ENCODE measurements at places on chromosomes 16 and 17.

GRCh38 chr17:28599311-28600184, 723 bp upstream of the SPAG5 start:
- peak; percentile 53 for DNase-seq

GRCh38 chr16:67685388-67686112, 18.9 kb downstream of the C16orf86 start:
- no peak for DNase-seq

- no peak for DNase-seq
Measured at GRCh38 chr17:12918142-12918541, 99.7 kb downstream of the ELAC2 start.

DNA sequence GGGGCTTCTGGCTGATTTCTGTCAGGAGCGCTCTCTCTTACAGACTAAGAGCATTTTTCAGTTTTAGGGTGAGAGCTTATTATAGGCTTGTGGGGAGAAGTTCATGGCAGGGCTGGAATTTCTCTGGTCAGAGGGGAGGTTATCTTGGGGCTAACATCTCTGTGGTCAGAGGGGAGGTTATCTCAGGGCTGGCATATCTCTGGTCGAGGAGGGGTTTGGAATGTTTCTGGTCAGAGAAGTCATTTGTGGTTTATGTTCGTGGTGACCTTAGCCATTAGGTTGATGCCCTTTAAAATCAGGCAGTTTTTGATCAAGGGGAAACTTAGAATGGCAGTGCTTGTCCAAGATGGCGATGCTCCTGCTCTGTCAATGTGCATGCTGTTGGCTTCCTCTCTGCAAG, 10.8 kb upstream of the USP31 start:
- no peak for DNase-seq

DNA sequence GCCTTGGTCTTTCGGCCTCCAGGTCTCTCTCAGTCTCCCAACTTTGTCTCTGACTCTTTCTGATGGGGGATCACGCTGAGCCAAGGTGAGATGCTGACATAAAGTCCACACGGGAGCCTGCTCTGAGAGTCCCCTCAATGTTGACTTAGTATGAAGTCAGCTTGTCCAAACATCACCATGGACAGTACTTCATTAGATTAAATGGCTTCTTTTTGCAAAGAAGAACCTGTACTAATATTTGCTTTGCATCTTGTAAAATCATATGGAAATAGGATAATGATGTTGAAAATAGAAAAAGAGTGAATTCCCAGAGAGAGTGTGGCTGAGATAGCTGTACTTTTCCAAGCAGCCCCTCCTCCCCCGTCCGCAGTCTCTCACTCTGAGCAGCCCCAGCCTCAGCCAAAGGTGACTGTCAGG, 56.7 kb upstream of the SIAH1 start:
- DNase-seq = no peak

GRCh38 chr17:50657627-50658026, 22.9 kb downstream of the ABCC3 start:
- DNase-seq = no peak

- no peak for DNase-seq
Measured at GRCh38 chr16:85718682-85719081, 29.9 kb upstream of the GINS2 start.

DNA sequence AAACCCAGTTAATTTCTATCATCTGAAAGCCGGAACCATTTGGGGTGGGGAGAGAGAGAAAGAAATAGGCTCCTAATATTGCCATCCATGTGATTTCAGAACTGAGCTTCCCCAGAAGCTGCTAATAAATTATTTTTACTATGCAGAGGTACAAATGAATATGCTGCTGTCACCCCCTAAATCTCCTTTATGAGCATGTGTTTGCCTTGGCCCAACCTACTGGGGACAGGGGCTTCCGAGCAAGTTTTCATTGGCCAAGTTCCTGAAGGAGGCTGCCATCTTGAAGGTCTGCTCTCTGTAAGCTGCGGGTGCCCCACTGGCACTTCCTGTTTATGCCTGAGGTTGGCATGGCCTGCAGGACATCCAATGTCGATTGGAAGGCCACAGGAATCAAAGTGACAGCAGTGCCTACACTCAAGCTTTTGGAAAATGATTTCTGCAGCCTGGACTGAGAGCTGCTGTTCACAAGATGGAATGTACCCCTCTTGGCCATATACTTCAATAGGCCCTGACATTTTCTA, 194.7 kb downstream of the XYLT1 start:
- no peak for DNase-seq

DNA sequence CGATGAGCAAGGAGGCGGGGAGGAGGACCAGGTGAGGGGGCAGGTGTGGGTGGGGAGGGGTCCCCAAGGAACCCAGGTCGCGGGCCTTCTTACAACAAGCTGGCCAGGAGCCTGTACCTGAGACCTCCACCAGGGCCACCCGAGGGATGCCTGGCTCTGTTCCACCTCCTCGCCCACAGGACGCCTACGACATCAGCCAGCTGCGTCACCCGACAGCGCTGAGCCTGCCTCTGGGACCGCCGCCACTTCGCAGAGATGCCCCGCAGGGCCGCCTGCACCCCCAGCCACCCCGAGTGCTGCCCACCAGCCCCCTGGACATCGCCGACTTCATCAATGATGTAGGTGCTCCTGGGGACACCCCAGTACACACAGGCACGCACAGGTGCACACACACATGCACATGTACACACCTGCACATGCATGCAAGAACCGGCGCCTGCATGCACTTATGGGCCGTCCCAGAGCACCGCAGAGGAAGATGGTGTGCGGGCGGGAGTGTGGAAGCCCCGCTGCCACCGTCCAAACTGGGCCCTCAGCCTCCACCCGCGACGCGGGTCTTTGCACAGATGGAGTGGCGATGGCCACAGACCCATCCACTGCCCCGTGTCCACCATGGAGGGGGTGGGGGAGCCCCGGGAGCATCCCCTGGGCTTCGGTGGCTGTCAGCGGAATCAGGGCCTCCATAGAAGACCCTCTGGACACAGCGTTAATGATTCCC, 6.6 kb downstream of the SLC22A31 start:
- DNase-seq = no peak

DNA sequence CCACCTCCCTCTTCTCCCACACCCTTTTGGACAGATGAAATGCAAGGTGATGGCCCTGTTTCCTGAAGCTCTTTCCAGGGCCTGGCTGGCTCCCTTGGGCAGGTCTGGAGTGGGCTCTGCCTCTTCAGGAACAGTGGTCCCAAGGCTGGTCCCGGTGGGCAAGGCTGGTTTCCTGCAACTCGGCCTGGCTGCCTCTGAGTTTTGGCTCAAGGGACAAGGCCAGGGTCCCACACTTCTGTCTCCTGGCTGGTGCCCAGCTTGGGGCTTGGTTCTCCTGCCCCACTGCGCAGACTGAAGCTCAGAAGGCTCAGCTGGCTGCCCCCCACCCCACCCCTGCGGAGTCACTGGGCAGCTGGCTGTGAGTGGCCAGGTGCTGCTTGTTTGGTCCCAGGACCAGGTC, 3.8 kb upstream of the ACTG1 start:
- no peak for DNase-seq

DNA sequence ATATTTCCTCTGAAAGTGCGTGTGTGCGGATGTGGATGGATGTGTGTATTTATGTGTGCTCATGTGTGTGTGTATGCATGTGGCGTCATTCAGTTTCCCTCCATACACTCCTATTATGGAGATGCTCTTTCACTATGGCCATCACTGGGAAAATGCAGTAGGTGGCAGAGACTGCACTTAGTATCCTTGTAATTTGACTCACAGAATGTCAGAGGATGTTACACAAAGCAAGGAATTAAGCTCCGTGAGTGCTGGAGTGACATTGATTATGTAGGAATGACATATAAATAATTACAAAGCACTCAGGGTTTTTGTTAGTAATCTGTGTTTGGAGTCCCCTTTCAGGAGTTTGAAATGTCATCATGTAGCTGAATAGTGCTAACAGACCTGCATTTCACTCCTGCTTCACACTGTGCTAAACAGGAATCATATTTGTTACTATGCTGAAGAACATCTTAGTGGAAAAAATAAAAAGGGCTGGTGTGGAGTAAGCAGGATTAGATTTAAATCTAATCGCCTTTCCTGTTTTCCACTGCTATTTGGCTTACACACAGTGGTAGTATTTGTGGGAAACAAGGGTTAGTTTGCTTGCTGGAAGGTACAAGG, 59.6 kb downstream of the HS3ST4 start:
- DNase-seq = no peak

DNA sequence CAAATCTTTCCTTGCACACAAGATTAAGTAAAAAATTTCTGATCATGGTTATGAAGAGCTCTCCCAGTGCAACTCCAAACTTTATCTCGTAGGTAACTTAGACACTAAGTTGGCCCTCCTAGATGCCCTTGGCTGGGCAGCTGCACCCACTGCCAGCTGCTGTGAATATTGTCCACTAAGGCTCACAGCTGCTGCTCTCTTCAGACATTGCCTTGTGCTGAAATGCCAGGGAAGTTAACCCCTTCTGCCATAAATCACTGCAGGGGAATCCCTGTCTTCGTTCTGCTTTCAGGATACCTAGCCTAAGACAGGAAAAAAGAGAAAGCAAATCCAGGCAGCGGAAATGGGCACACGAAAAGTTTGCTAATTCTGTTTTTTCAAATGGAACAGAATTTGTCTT, 106.4 kb downstream of the IRX5 start:
- no peak for DNase-seq

All from activated naive CD4-positive, alpha-beta T cell (primary cell).